CD4-positive, alpha-beta T cell treated with Interleukin-10 for 1 hour (primary cell): ENCODE measurements at places on chromosomes 2 and 18.

- no peak for DNase-seq
These were observed 218.3 kb downstream of the HAUS1 start for GRCh38 chr18:46322411-46322891.

DNA sequence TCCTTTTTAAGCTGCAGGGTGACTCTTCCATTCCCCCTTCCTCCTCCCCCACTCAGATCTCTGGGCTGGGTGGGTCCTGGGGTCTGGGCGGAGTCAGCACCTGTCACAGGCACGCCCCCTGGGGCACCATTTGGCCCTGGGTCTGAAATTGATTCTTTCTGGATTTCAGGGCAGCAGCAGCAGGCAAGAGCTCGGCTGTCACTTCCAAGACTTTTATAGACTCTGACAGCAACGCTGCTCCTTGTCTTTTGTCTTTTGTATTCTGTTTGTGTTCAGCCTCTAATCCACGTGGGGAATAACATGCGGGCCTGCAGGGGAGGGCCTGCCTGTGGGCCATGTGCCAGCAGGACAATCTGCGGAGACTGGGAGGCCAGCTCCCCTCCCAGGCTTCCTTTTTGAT is 3.9 kb downstream of the BOD1L2 start:
- no peak for DNase-seq

DNA sequence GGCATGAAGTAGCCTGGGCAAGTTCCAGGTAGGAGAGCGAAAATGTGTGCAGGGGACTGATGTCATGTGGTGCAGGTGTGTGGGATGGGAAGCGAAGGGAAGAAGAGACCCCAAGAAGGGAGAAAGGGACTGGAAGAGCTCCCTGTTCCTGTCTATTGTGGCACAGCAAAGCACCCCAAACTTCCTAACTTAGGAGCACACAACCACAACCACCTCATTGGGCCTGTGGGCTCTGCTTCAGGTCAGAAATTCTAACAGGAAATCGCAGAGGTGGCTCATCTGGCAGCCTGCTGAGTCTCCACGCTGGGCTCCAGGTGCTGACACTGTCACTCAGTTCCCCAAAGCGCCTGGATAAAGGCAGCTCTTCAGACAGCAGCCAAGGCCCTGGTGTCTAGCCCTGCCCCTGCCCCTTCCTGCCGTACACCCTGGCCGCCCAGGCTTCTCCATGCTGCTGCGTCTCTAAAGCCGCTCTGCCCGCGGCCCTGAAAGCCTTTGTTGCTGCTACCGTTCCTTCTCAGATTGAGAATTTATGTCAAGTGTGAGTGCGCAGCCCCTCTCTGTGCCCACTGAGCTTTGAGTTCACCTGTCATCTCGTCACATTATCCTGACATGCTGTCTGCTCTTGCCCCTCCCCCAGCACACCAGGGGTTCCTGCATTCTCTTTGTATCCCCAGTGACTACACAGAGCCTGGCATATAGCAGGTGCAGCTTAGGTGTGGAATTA is 140.2 kb upstream of the BCL2L11 start:
- no peak for DNase-seq

- DNase-seq = no peak
These were observed 82.8 kb downstream of the NCK2 start for GRCh38 chr2:105827351-105828096.

GRCh38 chr2:240203788-240204270 is 63.4 kb upstream of the OTOS start:
- DNase-seq = no peak

- DNase-seq = no peak
These were observed 15.9 kb upstream of the SEC11C start for GRCh38 chr18:59123588-59124369.

GRCh38 chr2:6876309-6876708 is 1.3 kb upstream of the RSAD2 start:
- no peak for DNase-seq

- no peak for DNase-seq
These were observed 9.9 kb upstream of the EDAR start for GRCh38 chr2:108998911-108999310.

DNA sequence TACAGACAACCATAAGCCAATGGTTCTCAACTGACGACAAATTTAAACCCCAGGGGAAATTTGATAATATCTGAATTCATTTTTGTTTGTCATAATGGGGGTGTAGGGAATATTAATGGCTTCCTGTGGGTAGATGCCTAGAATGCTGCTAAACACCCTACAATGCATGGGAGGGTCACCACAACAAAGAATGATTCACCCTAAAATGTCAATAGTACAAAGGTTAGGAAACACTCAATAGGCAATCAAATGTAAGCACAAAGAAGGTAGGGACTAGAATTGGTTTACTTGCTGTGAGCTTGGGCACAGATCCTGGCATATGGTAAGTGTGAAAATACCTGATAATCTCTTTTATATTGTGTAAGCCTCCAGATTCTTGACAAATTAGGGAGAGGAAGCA is 20.1 kb upstream of the FANCL start:
- no peak for DNase-seq

DNA sequence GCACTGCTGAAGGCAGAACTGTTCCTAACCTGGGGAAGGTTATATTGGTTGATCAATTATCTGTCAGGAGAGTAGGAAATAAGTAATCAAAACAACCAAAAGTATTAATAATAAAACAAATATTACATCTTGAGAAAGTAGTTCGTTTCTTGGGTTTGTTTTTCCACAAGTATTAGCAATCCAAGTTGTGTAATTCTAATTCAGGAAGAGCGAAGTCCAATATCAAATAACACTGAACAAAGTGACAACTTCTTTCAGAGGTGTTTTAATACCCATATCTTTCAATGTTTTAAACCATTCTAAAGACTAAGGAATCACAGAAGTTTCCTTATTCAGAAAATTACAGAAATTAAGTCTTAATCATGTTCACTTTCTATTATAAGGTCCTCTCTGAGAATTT is 34.6 kb upstream of the NFU1 start:
- DNase-seq = no peak
